ENCODE measurements at places on chromosomes 16 and 17.

DNA sequence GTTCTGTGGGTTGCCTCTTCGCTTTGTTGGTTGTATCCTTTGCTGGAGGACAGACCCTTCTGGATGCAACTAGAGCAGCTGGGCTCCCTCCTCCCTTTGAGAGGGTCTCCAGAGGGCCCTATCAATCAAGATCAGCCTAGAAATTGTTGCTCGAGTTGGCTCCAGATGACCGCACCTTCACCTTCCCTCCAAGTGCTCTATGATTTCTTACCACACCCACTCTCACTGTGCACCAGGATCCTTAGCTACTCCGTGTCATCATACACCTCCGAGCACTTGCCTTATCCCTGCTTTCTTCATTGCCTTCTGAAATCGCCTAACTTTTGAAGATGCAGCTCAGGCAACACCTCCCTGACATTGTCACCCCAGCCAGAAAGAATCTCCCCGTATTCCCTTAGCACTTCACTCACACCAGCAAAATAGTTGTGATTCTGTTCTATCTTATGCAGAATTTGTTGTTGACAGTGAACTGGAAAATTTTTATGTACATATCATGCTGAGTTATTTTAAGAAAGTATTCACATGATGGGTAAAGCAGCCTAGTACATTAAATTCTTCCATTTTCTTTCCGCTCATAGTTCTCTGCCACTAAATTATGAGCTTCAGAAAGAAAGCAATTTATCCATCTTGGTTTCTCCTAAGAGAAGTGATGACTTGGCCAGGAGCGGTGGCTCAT, 52.9 kb downstream of the ABAT start:
- no peak for DNase-seq

- no peak for DNase-seq
Measured at GRCh38 chr16:533391-534123, 6.0 kb downstream of the CAPN15 start.

- no peak for DNase-seq
Measured at GRCh38 chr16:12426122-12426521, 377.6 kb downstream of the CPPED1 start.

- no peak for DNase-seq
Measured at GRCh38 chr16:5175266-5175665, 77.7 kb upstream of the EEF2KMT start.

GRCh38 chr17:36697903-36698530, 96.6 kb downstream of the MRM1 start:
- no peak for DNase-seq

DNA sequence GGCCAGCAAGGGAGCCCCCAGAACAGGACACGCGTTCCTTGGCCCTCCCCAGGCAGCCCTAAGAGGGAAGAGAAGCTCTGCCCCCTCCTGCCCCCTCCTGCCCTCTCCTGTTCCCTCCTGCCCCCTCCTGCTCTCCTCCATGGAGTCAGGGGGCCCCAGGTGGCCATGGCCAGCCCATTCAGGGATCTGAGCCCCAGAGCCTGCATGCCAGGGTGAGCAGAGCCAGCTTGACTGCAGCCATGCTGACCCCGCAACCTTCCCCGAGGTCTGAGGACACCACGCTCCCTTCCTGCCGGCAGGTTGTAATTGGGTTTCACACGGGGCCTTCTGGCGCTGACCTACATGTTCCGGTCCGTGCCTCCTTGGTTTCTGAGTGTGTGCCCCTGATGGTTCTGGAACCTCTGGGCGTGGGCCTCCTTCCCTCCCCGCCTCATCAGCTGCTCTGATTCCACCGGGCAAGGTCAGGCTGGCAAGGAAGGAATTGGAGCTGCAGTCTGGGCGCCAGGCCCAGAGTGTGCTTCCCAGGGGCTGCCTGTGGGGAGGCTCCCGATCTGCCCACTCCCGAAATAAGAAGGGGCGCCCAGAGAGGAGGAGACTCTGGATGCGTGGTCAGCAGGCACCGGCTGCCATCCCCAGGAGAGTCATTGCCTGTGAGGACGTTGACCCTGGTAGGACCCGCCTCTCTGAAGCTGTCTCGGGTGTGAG, 23.7 kb upstream of the NPTX1 start:
- DNase-seq, result no peak

DNA sequence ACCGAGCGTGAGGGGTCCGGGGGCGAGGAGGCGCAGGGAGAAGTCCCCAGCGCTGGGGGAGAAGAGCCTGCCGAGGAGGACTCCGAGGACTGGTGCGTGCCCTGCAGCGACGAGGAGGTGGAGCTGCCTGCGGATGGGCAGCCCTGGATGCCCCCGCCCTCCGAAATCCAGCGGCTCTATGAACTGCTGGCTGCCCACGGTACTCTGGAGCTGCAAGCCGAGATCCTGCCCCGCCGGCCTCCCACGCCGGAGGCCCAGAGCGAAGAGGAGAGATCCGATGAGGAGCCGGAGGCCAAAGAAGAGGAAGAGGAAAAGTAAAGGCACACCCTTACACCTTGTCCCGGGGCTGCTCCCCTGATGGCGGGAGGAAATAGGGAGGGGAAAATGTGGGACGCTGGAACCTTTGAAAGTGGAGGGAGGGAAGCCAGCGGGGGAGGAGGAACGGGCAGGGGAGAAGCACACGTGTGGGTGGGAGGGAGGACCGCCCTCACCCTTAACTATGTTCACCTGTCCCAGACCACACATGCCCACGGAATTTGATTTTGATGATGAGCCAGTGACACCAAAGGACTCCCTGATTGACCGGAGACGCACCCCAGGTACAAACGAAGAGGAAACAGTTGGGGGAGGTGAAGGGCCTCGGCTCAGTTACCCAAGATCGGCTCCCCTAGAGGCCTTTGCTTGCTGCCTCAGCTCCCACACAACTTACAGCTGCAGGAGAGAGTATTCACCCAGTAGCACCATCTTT, 916 bp downstream of the PAGR1 start:
- no peak for DNase-seq

GRCh38 chr17:7836596-7837407, 2.8 kb downstream of the KDM6B start:
- peak; percentile 91 for DNase-seq

DNA sequence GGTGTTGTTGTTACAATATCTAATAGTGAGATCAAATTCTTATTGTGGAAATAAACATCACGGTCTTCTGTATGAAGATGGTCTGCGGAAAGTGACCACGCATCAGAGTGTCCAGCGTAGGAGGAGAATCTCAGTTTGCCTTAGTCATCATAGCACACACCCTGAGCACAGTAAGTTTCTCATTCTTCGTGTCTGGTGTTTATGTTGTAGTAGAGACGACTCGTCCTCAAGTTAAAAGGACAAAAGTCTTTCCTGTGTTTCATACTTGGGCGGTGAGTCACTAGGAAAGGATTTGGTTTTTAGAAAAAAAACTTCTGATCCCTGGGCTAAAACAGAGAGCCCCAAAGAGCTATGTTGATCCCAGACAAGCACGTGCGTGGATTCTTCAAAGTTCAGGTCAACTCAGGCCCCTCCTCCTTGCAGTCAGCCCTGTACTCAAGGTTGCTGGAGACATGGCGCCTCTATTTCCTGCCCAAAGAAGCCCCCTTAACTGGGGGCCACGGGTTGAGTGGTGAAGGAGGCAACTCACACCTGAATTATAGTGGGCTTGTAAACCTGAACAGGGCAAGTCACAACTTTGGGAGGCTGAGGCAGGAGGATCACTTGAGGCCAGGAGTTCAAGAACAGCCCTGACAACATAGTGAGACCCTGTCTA, 170.4 kb downstream of the ZFHX3 start:
- no peak for DNase-seq

GRCh38 chr16:30950516-30951065, 1.7 kb downstream of the ORAI3 start:
- no peak for DNase-seq

- DNase-seq, result no peak
Measured at GRCh38 chr17:50781167-50781566, 13.8 kb upstream of the ANKRD40CL start.

DNA sequence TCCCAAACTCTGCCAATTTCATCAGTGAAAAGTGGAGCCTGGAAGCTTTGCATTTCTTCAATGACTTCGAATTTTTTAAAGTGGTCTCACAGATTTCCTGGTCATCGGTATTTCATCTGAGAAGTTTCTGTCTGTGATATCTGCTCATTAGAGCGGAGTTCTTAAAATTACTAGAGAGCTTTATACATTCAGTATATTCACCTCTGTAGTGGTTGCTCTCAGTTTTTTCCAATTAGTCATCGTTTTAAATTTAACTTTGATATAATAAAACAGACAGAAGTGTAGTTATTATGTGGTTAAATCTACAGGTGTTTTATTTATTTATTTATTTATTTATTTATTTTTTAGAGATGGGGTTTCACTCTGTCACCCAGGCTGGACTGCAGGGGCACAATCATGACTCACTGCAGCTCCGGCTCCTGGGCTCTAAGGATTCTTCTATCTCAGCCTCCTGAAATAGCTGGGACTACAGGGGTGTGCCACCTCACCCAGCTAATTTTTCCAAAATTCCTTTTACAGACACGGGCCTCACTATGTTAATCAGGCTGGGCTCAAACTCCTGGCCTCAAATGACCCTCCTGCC, 16.0 kb downstream of the ARHGAP17 start:
- no peak for DNase-seq

- peak; percentile 16 for DNase-seq
Measured at GRCh38 chr16:82761236-82761635, 134.5 kb downstream of the CDH13 start.

- DNase-seq, result no peak
Measured at GRCh38 chr17:64358261-64358788, 32.3 kb downstream of the PECAM1 start.

DNA sequence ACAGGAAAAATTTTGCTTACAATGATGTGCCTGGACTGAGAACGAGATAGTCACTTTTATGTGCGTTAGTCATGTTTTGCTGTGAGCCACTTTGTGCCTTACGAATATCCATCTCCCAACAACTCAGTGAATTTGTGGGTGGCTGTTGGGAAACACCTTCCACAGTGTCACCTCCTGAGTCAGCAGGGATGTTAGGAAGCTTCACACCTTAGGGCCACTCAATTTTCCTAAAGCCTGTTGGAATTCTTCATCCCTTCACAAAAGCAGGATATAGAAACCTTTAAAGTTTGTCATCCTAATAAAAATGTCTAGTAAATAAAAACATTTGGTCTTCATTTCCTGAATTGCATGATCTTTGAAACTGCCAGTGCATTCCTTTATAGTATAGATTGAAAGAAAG, 4.3 kb upstream of the KRTAP3-1 start:
- DNase-seq, result no peak

Measured in AG04450 (cell line).